Stimulated activated naive B cell treated with anti-CD40 and anti-IgM and Interleukin-4, amounts not matched to agents 10 μg/mL and 1 μg/mL and 100 μg/mL, for 72 hours (primary cell): ENCODE measurements at places on chromosomes 3 and 15.
A peak's percentile ranks its signal among the peaks of the same experiment; 100 is the strongest.

DNA sequence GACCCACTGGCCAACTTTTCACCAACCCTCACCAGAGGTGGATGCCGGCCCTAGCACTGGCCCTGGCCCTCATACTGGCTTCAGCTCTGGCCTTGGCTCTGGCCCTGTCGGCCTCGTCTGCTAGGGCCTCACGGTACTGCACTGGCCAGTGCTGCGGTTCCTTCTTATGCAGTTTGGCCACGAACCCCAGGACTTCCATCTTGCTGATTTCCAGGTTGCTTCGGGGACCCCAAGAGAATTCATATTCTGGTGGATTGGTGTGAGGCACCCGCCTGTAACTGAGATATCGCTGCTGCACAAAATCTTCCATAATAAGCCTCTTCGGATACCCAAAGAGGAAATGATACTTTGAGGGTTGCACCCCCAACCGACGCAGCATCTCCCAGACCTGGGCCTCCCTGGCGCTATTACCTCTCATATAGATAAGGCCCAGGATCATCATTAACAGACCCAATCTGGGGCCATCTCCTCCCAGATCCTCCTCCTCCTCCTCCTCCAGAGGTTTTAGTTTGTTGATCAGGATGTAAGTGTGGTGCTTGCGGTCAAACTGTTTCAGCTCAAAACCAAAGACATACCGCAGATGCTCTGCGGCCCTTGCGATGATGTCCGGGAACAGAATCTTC is 883 bp downstream of the MAGEF1 start:
- peak; percentile 47 for DNase-seq

DNA sequence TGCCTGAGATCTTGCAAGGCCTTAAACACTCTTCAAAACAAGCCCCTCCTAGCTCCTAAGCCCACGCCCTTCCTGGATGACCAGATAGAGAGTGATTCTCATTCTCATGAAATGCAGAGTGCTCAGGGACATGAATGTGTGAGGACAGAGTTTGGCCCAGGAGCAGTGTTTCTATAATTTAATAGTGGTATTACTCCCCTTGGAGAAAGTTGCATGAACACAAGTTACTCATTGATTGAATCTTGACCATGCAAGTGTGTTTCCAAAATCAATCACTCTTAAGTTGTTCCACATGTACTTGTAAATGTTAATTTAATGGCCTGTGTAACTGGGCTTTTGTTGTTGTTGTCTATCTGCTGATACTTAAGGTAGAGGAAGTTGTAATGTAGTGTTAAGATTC is 181.6 kb downstream of the ADAMTSL3 start:
- DNase-seq = no peak

GRCh38 chr3:106825962-106826605 is 551.2 kb upstream of the CCDC54 start:
- no peak for DNase-seq

GRCh38 chr3:40780291-40780924 is 255.6 kb downstream of the ZNF621 start:
- DNase-seq = no peak

- DNase-seq = no peak
Measured at GRCh38 chr3:118817748-118818165, 216.9 kb downstream of the IGSF11 start.
